Activated B cell treated with CpG ODN at 0.5 μM for 24 hours (primary cell): ENCODE measurements at places on chromosomes 3 and 15. TPM values are rescaled to one million over a fixed set of nuclear protein-coding genes. Genes with fewer than 3 reads are reported as not detected.

GRCh38 chr3:10848261-10848660, 32.2 kb downstream of the SLC6A11 start:
- DNase-seq, result no peak

DNA sequence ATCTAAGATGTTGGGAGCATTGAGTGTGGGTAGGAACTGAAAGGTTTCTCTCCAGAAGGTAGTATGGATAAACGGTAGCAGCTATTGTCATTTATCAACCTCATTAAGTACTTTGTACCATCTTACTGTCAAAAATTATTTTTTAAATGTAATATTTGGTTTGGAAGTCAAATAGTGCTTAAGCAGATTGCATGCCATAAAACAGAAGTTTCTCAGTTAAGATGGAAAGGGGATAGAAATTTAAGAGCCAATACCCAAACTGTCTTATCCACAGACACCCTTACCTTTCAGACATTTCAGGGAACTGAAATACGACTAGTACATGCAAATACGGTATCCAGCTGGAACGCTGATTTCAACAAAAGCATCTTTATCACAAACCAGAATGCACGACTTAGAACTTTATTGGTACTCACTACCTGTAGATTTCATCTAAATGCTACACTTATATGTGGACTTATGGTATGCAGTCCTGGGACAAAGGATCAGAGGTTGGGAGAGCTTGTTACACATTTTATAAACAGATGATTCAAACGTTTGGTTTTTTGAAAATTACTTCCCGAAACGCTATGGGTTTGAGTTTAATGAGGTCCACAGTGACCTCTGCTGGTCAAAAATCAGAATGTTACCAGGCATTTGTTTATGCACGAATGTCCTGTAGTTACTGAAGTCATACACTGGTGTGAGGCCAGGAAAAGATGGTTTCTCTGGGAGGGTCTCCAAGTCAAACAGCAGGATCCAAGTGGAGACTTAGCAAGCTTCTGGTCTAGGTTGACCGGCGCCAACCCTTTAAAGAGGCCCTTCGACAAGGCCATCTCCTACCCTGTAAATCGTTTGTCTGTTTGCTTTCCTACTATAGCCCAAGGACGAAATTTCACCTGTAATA, 45.7 kb upstream of the DUT start:
- no peak for DNase-seq

TMEM108 gene
- not detected in 2 replicates for total RNA-seq

DNA sequence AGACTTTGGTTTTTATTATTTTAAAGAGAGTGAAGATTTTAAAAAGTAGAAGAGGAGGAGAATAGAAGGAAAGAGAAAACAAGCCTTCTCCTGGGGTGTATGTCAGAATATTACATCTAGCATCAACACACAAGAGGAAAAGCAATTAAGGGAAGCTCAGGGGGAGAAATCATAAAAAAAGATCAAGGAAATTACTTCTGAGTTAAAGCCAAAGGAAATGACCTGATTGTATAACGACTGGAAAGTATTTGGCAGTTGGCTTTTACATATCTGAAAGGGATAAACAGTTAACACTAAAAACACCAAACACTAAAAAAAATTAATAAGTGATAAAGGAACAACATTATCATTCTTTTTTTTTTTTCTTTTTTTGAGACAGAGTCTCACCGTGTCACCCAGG, 58.4 kb downstream of the CPNE4 start:
- DNase-seq, result no peak

GRCh38 chr3:100630664-100631063, 21.3 kb downstream of the ADGRG7 start:
- no peak for DNase-seq

DNA sequence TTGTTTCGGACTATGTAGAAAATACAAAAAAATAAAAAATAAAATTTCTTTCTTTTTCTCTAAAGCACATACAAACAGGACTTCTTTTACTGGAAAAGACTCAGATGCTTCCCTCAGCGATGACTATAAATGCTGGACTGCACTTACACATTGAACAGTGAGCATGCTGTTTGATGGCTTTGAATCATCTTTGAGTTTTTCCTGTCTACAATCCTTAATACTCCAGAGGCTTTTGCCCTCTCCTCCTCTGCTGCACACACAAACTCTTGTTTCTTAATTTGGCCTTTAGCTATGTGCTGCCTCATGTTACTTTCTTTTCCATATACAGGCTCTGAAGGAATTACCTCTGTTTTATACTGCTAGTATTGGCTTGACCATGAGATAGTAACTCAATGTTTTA, 575.1 kb downstream of the EPHA3 start:
- no peak for DNase-seq
